ENCODE measurements at places on chromosomes 4 and X. TPM values are rescaled to one million over a fixed set of nuclear protein-coding genes. Genes with fewer than 3 reads are reported as not detected.

DNA sequence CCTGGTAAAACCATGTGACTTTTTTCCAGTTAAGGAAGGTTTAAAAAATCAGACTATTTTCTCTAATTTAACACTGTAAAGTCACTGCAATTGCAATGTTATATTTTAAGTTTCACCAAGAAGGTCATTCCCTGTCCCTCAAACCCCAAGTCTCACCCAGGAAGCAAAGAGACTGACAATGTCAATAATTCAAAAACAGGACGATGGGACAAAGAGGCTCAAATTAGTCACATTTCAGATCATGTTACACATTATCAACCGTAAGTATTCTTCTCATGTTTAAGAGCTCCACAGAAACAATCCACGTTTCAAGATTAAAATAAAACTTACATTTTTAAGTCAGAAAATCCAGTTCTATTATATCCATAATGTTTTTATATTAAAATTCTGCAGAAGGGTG is 13.2 kb downstream of the SHISA3 start:
- H3K36me3 ChIP-seq: no peaks in the 10 kb centered on the region
- no peak overlapping the region for H3K27ac ChIP-seq
- no peak overlapping the region for H3K4me3 ChIP-seq
- DNase-seq: no peak
- H3K4me1 ChIP-seq: peaks cover 5% of the 10 kb centered on the region
- no peaks in the 10 kb centered on the region for H3K27me3 ChIP-seq

- H3K4me3 ChIP-seq: no peak overlapping the region
- H3K36me3 ChIP-seq: no peaks in the 10 kb centered on the region
- H3K27me3 ChIP-seq: no peaks in the 10 kb centered on the region
- no peak overlapping the region for H3K27ac ChIP-seq
Measured at GRCh38 chr4:187139141-187139540, 415.5 kb upstream of the FAT1 start.

NOX1 gene
- total RNA-seq: not detected

IL2RG gene
- 4.9 TPM for total RNA-seq

ADH1B gene
- 1,169 TPM for total RNA-seq

DNA sequence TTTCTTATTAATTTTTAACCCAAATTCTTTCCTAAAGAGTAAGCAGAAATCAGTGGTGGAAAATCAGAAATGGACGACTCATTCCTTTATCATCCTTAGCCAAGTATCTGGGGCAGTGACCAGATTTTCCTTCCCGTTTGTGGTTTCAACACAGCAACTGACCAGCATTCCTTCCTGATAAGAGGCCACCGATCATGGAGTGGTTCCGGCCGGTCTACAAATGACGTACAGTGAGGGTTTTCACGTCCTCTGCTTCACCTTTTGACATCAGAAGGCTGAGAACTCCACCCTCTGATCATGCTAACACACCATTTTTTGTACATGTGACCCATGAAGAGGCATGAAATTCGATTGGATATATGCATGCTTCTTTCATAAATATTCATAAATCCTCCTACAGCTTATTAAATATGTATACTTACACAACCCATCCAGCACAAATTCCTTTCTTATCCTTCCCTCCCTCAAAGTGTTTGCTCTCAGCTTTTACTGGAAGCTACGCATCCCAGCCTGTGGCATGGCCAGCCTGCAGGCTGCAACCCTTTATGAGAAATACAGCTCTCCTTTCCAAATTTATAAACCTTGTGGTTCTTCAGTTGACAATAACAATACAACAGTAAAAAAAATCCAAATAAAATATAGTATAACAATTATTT is 173.0 kb upstream of the CASK start:
- no peaks in the 10 kb centered on the region for H3K36me3 ChIP-seq
- no peak overlapping the region for H3K4me3 ChIP-seq
- H3K27me3 ChIP-seq: no peaks in the 10 kb centered on the region
- no peaks in the 10 kb centered on the region for H3K4me1 ChIP-seq
- H3K27ac ChIP-seq: peak overlapping the region; percentile 7

DNA sequence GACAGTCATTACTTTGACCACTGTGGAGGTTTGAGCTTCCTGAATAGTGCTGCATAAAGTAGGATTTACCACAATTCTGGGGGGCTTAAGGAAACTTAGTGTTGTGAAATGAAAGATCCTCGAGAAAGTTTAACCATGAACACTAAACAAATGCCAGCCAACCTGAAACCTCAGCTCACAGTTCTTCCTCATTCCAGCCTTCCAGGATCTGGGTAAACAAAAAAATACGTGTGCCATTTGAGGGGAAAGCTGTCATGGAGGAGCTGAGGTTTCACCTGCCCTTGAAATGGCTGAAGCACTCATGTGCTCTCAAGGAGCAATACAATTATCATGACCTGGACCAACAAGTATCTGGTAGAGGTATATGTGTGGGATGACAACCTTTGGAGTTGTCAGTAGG is 142.7 kb downstream of the NPNT start:
- no peak overlapping the region for H3K4me3 ChIP-seq
- H3K27ac ChIP-seq: no peak overlapping the region
- peaks cover 52% of the 10 kb centered on the region for H3K4me1 ChIP-seq
- no peak for DNase-seq
- no peaks in the 10 kb centered on the region for H3K36me3 ChIP-seq
- no peaks in the 10 kb centered on the region for H3K27me3 ChIP-seq

- peaks cover 29% of the 10 kb centered on the region for H3K4me1 ChIP-seq
- no peak for DNase-seq
- H3K27me3 ChIP-seq: no peaks in the 10 kb centered on the region
Measured at GRCh38 chr4:26342328-26343037, 21.7 kb downstream of the RBPJ start.

BRS3 gene
- not detected for total RNA-seq

DNA sequence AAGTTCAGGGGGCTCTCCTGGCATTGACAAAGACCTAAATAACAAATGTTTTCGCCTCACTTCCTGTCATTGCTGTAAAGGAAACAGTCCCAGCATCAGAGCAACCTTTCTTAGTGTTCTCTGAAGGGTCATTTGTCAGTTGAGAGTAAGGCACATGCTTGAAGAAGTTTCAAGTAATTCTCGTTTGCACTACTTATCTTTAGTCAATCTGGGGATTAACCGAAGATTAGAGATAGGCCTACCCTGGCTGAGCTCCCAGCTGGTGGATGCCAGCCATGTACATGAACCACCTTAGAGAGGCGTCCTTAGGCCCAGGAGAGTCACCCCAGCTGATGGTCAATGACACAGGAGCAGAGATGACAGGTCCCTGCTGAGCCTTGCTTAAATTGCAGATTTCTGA is 189.9 kb upstream of the PGRMC2 start:
- H3K4me1 ChIP-seq: no peaks in the 10 kb centered on the region
- no peak overlapping the region for H3K4me3 ChIP-seq
- no peak overlapping the region for H3K27ac ChIP-seq
- no peak for DNase-seq
- H3K36me3 ChIP-seq: no peaks in the 10 kb centered on the region

- no peak for DNase-seq
- no peaks in the 10 kb centered on the region for H3K4me1 ChIP-seq
- H3K4me3 ChIP-seq: no peak overlapping the region
- no peak overlapping the region for H3K27ac ChIP-seq
- H3K36me3 ChIP-seq: no peaks in the 10 kb centered on the region
Measured at GRCh38 chr4:7422898-7423180, 11.9 kb downstream of the PSAPL1 start.

- H3K4me3 ChIP-seq: no peak overlapping the region
- H3K27me3 ChIP-seq: no peaks in the 10 kb centered on the region
- no peaks in the 10 kb centered on the region for H3K36me3 ChIP-seq
Measured at GRCh38 chr4:183356931-183357675, 34.9 kb upstream of the CLDN24 start.

MANBA gene
- total RNA-seq: 41.3 TPM

- no peaks in the 10 kb centered on the region for H3K27me3 ChIP-seq
- H3K4me3 ChIP-seq: no peak overlapping the region
- no peaks in the 10 kb centered on the region for H3K4me1 ChIP-seq
- DNase-seq: no peak
Measured at GRCh38 chr4:111652236-111652635, 493.0 kb upstream of the FAM241A start.

DNA sequence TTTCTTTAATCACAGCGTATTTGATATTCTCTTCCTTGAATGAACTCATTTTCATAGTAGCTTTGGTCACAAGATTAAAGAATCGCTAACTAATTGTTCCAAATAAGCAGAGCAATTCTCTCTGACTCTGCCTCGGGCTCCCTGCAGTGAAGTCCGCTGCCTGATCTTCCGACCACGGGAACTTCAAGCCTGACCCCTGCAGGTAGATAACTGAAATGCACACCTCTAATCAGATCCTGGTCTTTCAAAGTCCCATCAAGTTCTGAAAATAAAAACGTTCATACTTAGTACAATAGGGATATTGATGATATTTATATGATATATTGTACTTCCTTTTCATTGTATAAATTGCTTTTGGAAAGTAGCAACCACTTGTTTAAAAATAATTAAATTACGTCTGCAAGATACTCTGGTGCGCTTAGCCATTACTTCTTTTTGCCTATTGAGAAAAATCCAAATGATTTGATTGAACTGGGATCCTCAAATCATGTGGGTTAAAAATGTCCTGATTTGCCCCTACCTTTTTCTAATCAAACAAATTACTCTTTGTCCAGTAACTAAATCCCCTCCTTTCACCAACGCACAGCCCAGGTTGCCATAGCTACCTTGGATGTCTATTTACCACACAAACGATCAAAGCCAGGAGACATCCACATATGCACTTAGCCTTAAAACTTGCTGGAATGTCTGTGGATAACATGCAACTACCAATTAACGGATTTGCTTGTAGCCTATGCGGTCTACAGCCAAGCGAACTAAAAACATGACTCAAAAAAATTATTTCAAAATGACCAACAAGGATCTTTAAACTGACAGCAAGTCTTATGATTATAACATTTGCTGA is 4.2 kb downstream of the MID1 start:
- DNase-seq: no peak
- no peaks in the 10 kb centered on the region for H3K27me3 ChIP-seq
- H3K27ac ChIP-seq: no peak overlapping the region
- no peaks in the 10 kb centered on the region for H3K36me3 ChIP-seq

Measured in thoracic aorta (tissue), 2 donors.